ENCODE measurements at places on chromosomes 4 and X.

DNA sequence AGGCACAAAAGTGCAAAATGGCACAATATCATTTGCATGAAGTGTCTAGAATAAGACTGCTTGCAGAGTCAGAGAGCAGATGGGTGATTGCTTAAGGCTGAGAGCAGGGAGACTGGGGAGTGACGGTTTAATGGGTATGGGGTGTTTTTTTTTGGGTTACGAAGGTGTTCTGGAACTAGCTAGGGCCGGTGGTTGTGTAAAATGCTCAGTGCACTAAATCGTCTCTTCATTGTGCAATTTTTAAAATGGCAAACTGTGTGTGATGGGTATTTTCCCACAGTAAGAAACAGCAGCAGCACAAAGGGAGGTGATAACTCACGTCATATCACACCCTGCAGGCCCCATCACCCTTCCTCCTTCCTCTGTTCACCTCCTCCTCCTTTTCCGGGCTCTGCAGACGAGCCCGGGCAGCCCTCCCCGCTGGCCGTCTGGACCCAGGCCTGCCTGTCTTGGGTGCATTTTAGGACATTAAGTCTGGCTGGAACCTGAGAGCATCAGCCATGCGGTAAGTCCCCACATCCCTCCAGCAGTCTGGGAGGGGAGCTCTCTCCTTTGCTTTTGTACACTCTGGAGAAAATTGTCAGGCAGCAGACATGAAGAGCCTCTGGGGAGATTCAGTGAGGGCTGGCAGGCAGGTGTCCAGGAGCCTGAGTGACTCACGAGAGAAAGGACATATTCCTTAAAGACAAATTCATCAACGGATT lies 42.7 kb downstream of the ASMT start:
- DNase-seq: peak; percentile 72

DNA sequence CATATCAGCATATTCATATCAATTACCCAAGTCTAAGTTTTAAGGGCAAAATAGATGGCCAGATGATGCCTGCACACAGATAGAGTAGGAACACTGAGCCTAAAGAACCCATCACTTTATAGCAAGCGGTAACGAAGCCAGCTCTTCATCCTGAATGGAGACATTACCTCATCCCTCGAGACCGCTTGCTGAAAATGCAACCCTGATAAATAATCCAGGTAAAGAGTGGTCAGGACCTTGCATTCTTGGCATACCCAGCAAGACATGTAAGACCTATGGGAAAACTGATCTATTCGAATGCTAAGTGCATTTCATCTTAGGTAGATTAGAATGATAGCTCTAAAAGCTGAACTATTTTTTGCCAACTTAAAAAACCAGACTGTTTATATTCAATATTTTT lies 25.3 kb downstream of the DCHS2 start:
- DNase-seq: no peak

- no peak for DNase-seq
Measured at GRCh38 chrX:153491351-153491914, 3.3 kb upstream of the BGN start.

DNA sequence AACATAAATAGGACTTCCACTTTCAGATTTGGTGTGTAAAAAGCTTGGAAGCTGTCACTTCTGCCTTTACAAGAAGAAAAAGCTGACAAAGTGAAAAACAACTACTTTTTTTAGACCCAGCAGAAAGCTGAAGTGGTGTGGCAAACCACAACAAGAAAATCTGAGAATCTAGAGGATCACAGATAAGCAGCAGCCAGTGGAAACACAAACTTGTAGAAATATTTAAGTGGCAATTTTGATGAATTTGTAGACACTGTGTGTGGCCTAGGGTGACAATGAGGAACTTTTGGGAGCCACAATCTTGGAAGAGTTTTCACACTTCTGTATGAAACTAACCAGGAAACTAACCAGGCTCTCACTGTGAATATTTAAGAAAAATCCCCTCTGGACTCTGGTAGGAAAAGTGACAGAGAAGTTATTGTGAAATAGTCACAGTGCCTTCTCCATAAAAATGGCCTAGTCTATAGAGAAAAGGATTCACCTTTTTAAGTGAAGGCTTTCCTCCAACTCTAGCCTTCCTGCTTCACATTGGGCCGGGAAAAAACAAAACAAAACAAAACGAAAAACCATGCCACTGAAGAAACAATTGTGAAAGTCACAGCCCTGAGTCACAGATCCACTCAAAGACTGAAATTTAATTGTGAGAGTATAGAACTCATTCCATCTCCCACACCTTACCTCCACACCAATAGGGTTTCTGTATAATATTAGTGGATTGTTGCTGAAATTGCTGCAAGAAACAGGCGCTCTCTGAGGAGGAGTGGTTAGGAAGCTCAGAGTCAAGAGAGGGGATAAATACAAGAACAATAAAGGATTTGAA lies 26.7 kb upstream of the GUCY1A1 start:
- DNase-seq: no peak

- DNase-seq: no peak
Measured at GRCh38 chr4:186651181-186651603, 72.5 kb downstream of the FAT1 start.

- no peak for DNase-seq
Measured at GRCh38 chr4:41727861-41728572, 20.5 kb downstream of the PHOX2B start.

- no peak for DNase-seq
Measured at GRCh38 chr4:188297873-188298272, 158.6 kb downstream of the TRIML1 start.

- DNase-seq: no peak
Measured at GRCh38 chrX:4110964-4111363, 397.5 kb upstream of the PRKX start.

DNA sequence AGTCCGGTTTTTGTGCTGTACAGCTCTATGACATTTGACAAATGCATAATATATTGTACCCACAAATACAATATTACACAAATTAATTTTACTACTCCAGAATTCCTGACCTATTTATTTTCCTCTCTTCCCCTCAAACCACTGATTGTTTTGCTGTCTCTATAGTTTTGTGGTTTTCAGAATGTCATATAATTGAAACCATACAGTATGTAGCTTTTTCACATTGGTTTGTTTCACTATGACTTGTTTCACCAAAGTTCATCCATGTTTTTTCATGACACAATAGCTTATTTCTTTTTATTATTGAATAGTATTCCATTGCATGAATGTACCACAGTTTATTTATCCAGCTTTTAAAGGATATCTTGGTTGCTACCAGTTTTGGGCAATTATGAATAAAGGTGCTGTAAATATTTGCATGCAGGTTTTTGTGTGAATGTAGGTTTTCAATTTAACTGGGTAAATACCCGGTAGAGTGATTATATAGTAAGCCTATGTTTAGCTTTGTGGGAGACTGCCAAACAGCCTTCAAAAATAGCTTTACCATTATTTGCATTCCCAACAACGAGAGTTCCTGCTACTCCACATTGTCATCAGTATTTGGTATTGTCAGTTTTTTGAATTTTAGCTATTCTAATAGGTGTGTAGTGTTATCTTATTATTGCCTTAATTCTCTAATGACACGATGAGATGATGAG lies 25.9 kb downstream of the RNF175 start:
- no peak for DNase-seq

DNA sequence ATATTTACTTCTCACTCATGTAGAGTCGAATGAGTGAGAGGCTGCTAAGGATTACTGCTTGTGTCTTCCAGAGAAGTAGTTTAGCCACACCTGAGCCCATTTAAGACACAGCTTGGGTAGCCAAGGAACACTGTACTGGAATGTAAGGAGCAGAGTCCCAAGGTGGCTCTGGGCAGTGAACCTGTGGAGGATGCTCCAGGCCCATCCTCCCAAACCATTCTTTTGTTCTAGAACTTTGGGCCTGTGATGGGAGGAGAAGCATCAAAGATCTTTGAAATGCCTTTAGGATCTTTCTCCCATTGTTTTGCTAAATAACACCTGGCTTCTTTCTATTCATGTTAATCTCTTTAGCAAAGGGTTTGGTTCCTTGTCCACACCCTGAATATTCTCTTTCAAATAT lies 162.2 kb downstream of the KLHL4 start:
- DNase-seq: peak; percentile 69

GRCh38 chr4:34412233-34412632 lies 1832.1 kb downstream of the ARAP2 start:
- DNase-seq: no peak

DNA sequence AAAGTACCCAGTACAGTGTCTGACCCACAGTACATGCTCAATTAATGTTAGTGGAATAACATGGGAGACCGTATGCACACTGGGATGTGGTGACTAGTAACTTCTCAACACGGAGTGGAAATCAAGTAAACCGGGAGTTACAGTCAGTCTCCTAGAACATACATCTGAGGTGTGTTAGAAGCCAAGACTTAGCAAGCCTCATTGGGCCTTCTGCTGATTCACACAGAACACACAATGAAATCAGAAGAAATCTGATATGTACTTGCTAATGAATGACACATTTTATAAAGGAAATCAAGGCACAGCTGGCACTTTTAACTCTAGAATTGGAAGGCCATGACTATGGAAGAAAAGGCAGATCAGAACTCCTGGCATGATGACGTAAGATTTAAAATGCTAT lies 13.0 kb downstream of the TRAPPC2 start:
- no peak for DNase-seq

DNA sequence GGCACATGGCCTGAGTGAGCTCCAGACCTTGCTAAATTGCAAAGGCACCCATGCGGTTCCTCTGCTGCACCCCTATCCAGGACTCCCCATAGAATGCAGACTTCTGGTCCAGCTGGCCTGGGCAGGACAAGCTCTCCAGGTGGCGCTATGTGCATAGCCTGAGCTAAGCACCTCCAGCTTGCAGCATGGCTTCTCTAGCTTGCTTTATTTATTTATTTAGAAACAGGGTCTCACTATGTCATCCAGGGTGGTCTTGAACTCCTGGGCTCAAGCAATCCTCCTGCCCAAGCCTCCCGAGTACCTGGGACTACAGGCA lies 5.5 kb upstream of the WFS1 start:
- no peak for DNase-seq

DNA sequence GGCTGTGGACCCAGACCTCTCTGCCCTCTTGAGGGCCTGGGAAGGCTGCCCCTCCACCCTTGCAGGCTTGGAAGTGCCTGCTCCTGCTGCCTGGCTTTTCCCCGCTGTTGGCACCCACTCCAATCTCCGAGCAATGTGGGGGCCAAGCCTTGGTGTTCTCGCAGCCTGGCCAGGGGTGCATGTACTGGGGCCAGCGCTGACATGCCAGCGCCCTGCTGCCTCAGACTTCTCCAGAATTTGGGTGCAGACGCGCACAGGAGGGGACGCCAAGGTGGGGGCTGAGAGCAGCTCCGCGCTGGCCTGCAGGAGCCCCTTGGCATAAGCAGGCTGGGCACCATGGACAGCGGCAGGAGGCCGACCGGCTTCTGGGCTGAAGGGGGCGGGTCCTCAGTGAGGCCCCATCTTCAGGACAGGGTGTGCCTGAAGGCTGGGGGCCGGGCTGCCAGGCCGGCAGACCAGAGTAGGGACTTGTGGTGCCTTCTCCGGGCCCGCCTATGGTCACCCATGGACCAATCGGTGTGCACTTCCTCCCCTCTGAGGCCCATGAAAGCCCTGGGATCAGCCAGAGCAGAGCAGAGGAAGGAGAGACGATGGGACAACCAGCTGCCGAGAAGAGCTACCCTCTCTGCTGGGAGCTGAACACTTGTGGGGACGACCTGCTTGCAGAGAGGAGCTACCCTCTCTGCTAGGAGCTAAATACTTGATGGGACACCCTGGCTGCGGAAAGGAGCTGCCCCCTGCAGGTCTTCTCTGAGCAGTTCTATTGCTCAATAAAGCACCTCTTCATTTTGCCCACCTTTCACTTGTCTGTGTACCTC lies 118.3 kb downstream of the DNAAF6 start:
- peak; percentile 97 for DNase-seq

- DNase-seq: no peak
Measured at GRCh38 chr4:108854786-108855185, 91.9 kb upstream of the ETNPPL start.

- no peak for DNase-seq
Measured at GRCh38 chr4:102061133-102061532, 270.6 kb downstream of the BANK1 start.

- DNase-seq: no peak
Measured at GRCh38 chr4:154744341-154744926, 634 bp downstream of the LRAT start.

DNA sequence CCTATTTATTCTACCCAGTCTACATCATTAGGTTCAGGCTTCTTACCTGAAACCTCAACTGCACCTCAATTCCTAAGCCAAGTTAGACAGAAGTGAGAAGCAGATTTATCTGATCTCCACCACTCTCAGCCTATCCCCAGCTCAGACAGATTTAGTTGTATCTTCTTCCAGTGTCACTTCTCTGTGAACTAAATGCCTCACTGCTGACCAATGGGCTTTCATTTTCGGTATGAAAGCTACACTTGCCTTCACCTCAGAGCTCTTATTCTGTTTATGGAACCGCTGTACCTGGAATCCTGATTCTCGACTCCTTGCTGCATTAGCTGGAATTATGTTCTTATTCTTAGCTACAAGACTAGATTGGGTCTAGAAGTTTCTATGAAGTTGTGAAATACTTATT lies 833.2 kb downstream of the CCSER1 start:
- no peak for DNase-seq

DNA sequence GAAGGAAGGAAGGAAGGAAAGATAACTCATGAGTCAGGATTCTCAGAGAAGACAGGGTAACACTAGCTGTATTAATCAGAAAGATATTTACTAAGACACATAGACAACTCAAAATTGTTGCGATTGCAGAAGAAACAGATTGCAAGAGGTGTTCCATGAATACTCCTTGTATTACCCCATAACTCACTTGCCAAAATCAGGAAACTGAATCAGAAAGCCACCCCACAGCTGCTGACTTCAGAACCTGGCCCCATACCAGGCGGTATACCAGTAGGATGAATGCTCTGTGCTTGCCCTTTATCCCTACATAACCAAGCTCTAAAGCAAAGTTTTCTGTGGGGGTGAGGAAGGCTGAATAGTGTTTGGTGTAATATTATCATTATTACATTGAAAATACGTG lies 468.5 kb downstream of the IQCM start:
- no peak for DNase-seq

DNA sequence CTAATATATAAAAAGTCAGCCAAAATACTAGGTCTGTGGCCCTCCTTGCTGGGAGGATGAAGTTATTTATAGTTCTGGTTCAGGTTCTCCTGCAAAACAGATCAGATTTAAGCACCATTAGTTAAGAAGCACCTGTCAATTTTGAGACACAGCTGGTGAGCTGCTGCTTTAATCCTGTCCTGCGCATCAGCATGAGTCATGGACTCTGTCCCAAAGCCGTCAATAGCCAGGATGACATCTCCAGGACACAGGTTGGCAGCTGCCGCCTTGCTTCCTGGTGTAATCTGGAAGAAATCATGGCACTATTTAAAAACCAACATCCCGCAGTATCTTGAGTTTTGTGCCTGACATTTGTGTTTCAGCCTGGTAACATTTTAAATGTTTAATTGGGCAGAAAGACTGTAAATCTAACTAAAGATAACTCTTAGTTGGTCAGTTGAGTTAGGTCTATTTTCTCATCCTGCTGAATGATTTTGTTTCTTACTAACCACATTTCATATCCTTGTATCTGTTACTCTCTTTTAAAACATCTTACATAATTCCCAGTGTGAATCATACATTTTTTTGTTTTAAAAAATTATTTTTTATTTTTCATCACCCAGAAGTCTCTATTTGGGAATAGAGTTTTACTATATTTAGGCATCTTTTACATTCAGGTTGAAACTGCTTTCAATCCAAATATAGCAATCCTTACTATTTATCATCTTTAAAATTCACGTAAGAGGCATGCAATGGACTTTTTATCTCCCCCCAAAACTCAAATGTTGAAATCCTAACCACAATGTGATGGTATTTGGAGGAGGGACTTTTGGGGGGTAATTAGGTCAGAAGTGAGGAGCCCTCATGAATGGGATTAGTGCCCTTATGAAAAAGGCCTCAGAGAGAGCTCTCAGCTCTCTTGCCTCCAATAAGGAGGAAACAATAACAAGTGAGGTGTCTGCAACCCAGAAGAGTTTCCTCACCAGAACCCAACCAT lies 10.1 kb downstream of the PDLIM3 start:
- DNase-seq: no peak
